ENCODE measurements at places on chromosomes 3 and 15.
A peak's percentile ranks its signal among the peaks of the same experiment; 100 is the strongest.

DNA sequence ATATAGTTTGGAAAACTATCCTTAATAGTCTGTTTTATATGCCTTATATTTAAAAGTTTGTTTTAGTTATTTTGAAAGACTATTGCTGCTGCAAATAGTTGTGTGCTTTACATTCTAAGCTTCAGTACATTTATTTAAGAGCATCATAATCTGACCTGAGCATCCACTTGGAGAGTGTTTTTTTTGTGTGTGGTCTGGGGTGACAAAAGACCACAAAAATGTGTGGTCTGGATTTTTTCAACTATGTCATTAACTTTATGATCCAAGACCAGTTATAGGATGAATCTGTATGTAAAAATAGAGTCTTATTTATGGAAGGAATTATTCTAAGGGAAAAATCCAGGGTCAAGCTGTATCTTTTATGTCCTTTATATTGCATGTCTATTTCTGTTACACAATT lies 77.4 kb downstream of the SLTM start:
- DNase-seq = no peak

GRCh38 chr3:8529738-8530525 lies 28.3 kb downstream of the LMCD1 start:
- DNase-seq = no peak

DNA sequence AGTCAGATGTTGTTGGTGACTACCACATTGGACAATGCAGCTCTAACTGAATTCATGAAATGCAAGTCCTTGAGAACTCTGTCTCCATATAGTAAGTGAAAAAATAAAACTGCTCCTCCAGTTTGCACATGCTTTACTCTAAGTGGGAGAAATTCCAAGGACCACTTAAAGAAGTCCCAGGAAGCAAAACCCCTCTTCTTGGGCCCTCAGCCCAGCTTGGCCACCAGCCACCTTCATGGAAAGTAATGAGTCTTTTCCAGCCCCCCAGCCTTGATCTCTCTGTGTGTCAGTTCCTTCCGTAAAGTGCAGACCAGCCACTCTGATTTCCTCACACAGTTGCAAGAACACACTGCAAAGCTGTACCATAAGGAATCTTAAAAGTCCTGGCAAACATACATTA lies 34.5 kb downstream of the DAPK2 start:
- DNase-seq = no peak

GRCh38 chr3:9676785-9677184 lies 26.8 kb upstream of the CPNE9 start:
- no peak for DNase-seq

DNA sequence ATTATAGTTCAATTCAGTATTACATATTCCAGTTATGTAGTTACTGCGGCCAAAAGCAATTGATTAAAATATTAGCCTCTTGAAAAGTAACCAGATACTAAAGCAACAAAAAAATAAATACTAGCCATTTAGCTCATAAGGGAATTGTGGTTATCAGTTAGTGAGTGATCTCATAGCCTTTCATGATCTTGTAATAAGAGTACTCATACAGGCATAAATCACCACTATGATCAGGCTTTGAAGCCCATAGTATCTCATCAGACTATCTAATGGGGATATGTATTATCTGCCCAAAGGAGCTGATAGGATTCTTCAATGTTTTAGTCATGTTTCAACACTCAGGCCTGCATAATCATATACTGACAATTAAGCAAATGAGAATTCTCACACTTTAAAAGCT lies 184.1 kb upstream of the CCDC54 start:
- DNase-seq = no peak

- DNase-seq = no peak
Observed at GRCh38 chr3:85912980-85913379, 954.2 kb downstream of the CADM2 start.

- DNase-seq = no peak
Observed at GRCh38 chr3:82977871-82978270, 1216.4 kb upstream of the GBE1 start.

DNA sequence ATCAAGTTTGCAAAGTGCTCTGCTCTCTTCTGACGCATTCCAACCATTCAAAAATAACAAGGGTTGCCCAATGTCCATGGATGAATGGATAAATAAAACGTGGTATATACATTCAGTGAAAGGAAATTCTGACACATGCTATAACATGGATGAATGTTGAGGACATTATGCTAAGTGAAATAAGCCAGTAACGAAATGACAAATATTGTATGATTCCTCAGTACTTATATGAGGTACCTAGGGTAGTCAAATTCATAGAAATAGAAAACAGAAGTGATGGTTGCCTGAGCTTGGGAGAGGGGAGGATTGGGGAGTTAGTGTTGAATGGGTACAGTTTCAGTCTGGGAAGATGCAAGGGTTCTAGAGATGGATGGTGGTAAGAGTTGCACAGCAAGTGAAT lies 33.9 kb downstream of the SH3BP5 start:
- no peak for DNase-seq

GRCh38 chr3:189430166-189430565 lies 201.0 kb upstream of the TP63 start:
- DNase-seq = no peak

DNA sequence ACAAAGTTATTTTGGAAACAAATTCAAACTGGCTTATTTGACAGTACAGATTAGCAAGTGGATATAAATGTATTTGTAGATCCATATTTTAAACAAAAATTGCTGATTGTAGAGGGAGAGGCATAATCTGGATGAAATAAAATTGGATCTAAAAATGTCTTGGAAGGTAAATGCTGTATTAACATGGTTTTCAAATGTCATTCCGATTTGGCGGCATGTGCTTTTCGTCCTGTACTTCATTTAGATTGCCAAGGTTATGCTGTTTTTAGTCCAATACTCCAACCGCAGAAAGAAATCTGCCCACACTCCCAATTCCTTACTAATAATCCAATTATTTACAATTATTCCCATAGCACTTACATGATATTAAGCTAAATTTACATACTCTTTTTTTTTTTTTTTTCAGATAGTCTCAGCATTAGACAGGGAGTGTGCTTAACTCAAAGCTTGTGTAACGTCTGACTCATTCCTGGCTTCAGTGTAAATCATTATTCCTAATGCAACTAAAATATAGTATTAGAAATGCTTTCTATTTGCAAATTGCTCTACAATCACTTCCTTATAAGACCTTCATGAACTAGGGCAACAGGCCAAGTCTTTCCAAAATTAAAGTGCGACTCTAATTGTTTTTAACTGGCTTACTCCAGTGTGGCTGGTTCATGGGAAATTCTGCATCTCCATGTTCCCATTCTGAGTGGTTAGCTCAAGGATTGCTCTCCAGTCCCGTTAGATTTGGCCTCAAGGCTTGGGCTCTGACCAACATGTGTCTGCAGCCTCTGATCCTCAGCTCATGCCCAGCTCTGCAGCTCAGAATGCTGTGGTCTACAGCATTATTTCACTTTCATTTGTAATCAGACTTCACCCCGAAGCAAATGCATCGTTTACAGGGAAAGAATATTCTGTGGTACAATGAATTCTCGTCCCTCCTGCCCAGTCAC lies 103.9 kb downstream of the FBN1 start:
- no peak for DNase-seq

DNA sequence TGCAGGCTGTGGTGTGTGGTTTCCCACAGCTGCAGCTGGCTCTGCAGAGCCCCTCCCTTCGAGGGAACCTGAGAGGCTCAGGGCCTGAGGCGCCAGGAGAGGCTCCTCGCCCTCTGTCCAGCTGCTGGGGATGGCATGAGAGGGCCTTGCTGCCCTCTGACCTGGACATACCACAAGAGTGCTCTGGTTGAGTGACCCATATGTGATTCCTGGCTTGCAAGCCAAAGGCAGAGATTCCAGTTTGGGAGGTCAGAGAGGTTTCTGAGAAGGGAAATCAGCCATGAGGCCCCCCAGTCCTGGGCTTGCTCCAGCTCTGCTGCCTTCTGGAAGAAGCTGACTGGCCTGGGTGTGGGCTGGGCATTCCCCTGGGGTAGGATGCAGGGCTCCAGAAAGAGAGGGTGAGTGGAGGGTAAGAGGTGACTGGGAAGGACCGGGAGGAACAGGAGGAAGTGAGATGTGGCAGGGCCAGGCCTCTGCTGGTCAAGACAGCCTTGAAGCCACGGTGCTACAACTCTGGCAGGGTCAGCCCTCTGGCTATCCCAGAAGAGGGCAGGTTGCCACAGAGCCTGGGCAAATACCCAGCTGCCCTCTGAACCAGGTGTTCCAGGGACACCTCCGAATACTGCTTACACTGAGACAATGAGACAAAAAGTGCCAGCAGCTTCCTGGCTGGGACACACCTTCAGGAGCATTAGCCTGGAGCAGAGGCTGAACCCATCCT lies 16.0 kb upstream of the SRP14 start:
- DNase-seq = no peak

DNA sequence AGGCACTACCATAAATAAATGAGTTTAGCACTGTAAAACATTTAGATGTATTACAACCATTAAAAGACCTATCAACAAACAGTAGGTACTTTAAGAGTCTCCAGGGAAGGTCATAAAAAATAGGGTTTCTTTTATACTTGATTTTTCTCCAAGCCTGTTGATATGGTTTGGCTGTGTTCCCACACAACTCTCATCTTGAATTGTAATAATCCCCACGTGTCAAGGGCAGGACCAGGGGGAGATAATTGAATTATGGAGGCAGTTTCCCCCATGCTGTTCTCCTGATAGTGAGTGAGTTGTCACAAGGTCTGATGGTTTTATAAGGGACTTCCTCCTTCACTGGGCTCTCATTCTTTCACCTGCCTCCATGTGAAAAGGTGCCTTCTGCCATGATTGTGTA lies 468.9 kb upstream of the UBE2E2 start:
- no peak for DNase-seq

GRCh38 chr15:85044894-85045293 lies 63.2 kb downstream of the PDE8A start:
- DNase-seq = no peak

- DNase-seq = no peak
Observed at GRCh38 chr15:65790694-65791334, 1.3 kb downstream of the DENND4A start.

DNA sequence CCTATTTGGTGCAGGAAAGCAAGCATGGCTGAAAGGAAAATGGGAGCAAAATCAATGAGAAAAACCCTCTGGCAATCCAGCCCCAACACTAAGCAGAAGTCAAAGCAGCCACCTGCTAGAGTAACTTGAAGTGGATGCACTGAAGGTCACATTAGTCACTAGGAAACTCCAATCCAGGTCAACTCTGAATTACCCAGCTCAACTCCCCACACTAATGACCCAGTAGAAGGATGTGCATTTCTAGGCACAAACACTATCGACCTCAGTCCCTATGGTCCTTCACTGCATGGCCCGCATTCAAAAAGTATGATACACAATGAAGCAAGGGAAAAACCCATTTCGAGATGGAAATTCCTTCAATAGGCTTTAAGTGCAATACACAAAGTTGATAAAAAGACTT lies 80.6 kb downstream of the RAD18 start:
- no peak for DNase-seq

DNA sequence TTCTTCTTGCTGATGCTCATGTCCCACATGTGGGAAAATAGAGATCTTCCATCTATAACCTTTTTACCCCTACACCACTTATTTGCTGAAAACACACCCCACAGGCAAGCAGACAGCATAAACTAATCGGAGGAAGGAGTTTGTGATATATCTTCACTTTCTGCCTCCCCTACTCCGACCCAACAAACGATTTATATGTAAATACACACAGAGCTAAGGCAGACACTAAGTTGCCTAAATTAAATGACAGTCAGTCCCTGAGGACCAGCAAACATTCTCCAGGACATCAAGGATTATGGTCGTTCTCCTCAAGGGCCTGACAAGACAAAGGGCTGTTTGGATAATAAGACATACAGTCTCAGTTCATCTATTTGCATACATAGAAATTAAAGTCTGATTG lies 552.5 kb downstream of the ROBO1 start:
- no peak for DNase-seq

- DNase-seq = no peak
Observed at GRCh38 chr15:69895202-69895601, 202.5 kb downstream of the TLE3 start.

DNA sequence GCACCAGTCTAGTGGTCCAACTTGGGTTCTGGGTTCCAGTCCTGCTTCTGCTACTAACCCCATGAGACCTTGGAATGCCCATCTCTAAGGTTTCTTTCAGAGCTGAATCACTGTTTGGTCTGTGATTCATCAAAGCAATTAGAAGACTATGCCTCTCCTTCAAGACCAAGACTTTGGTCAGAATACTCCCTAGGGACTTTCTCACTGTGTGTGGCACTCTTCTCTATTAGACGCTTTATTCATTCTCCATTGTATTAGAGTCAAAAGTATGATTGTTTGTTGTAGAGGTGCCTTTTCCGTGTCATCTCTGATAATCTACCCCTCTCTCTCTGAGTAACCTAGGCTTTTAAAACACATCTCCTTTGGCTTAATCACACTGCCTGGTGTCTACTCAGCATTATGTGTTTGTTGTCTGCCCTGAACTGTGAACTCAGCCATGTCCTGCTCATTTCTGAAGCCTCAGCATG lies 90.5 kb downstream of the LPP start:
- no peak for DNase-seq

DNA sequence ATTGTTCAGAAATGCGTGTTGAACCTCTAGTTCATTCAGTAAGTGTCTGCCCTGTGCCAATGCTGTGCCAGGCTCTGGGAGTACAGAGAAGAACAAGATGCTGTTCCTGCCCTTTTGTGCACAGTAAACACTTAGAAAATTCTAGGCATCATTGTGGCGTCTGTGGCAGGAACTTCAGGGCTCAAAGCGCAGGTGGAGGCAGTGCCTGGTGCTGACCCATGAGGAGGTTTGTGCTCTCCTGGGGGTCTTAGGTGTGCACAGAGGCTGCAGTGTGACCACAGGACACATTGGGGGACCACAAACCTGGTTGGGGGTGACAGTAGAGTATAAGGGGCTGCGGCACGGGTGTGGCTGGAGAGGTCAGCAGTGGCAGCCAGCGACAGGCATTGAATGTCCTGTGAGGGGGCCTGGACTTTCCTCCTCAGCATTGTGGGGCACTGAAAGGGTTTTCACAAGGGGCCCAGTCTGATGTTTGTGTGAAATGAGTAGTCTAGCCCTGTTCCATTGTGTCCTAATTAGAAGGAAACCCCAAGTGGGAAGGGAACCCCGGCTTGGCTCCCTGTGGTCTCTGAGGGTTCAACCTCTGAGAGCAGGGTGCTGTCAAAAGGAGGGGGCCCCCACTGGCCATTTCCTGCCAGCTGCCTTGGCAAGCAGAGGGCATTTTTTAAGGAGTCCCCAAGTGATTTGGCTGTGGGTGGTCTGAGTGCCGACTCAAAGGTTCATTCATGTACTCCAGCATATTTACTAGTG lies 20.9 kb downstream of the MRAS start:
- no peak for DNase-seq

DNA sequence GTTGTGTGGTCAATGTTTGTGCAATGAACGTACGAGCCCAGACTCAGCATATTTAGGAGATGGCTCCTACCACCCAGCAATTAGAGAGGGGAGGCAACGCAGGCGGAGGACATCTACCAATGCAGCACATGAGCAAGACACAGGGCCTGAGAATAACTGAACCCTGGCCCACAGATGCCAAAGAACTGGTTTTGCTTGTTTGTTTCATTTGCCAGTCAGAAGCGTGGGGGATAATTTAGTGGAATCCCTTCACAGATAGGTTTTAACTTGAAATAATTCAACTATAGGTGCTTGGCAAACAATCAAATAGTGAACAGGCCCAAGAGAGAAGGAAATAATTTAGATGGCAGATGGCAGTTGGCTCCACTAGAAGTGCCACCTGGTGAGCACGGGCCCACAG lies 54.8 kb downstream of the LIPC start:
- no peak for DNase-seq

- DNase-seq = peak; percentile 36
Observed at GRCh38 chr15:45795440-45796069, 160.7 kb downstream of the SQOR start.

All from HuH-7 (cell line).